ENCODE measurements at places on chromosomes 16 and 17. TPM values are rescaled to one million over a fixed set of nuclear protein-coding genes. Genes with fewer than 3 reads are reported as not detected.

DNA sequence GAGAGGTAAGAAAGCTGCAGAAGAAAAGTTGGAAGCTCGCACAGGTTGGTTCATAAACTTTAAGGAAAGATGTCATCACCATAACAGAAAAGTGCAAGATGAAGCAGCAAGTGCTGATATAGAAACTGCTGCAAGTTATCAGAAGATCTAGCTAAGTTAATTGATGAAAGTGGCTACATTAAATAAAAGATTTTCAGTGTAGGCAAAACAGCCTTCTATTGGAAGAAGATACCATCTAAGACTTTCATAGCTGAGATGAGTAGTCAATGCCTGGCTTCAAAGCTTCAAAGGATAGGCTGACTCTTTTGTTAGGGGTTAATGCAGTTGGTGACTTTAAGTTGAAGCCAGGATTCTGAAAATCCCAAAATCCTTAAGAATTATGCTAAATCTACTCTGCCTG is 24.0 kb downstream of the CYLD start:
- no peak for DNase-seq

- DNase-seq, result peak; percentile 73
Observed at GRCh38 chr17:68777243-68777855, 176.2 kb upstream of the FAM20A start.

TEKT3 gene
- not detected for total RNA-seq

RNF43 gene
- total RNA-seq, result 38.5 TPM

GRCh38 chr16:15897834-15898254 is 9.4 kb upstream of the CEP20 start:
- no peak for DNase-seq

- DNase-seq, result no peak
Observed at GRCh38 chr16:72963533-72964315, 84.2 kb downstream of the ZFHX3 start.

DNA sequence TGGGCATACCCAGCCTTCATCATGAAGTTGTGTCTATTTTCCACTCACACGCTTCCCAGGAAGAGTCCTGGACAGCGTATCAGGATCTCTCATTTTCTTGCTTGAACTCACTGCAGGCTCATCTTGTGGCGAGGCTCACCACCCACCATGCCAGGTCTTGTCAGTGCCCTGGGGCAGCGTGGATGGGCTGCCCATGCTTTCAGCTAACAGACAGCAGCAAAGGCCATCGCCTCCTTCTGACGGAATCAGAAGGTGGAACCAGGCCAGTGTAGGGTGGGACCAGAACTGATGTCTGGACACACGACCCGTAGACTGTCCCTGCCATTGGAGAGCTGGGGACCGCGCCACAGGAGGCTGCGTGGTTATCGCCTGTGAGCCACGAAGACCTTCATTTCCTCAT is 169.4 kb downstream of the FOXL1 start:
- no peak for DNase-seq

DNA sequence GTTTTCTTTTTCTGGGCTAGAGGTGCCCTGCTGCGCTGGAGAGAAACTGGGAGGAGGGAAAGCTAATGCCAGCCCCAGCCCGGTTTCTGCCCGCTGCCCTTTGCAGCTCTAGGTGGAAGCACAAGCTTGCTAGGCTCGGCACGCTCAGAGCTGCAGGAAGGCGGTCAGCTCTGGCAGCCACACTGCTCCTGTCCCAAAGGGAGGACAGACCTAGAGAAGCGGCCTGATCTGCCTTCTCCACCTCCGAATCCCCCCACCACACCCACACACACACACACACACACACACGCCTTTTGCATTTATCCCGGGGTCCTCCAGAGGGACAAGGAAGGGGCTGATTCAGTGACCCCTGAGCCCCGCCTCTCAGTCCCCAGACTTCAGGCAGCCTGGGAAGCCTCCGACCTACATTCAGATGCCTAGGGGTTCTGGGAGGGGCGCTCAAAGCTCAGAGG is 418.1 kb downstream of the SOX9 start:
- no peak for DNase-seq

STX1B gene
- 0.35 TPM for total RNA-seq

DNA sequence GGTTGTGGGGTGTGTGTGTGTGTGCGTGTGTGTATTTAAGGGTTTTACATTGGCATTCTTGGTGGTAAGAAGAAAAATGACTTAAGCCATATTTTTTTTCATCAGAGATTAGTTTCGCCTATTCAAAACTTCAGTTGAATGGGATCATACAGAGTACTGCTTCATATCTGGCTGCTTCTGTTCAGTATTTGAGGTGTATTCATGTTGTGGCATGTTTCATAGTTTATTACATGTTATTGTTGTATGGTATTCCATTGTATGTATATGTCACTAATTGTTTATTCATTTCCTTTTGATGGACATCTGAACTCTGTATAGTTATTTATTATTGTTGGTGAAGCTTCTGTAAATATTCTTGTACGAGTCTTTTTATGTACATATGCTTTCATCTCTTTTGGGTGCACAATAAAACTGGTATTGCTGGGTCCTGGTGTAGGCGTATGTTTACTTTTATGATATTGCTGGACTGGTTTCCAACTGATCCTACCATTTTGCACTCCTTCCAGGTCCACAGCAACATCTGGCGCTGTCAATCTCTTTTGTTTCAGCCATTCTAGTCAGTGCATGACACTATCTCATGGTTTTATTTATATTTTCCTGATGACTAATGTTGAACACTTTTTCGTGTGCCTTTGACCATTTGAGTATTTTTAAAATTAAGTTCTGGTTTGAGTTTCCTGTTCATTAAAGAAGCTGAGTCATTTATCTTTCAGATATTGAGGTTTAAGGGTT is 77.4 kb upstream of the MAF start:
- DNase-seq, result no peak

- no peak for DNase-seq
Observed at GRCh38 chr17:34758718-34759117, 179.3 kb downstream of the TMEM132E start.

PTRH2 gene
- 20.1 TPM for total RNA-seq

GRCh38 chr16:87434146-87434667 is 42.1 kb downstream of the MAP1LC3B start:
- no peak for DNase-seq

DNA sequence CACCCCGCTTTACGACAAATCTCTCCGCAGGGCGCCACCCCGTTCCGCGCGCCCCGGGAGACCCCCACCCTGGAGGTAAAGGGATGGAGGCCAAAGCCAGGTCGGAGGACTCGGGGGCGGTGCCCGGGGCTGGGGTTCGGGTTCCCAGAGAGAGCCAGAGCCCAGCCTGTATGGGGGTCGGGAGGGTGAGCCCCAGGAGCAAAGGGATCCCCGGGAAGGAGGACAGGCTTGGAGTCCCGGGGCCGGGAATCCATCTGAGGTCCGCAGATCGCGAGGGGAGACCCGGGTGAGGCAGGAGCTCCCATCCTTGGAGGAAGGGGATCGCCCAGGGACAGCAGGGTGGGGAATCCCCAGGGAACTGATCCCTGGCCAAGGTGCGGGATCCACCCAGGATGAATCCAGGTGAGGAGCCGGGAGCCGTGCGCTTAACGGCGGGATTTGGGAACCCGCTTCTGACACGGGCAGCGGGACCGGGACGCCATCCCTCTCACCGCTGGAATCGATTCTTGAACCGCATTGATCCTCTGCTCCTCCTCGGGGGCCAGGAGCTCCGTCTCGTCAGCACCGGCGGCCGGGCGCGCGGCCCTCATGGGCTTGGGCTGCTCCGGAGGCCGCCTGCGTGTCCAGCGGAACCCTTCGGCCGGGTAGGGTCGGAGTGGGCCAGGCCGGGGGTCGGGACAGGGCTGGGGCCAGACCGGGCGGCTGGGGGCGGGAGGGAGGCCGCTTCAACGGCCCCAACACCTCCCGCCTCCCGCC is at the start of gene MMD:
Gene MMD, minus strand, starts transcription at position 657 of the 756 bp plus-strand sequence. Its CDS starts 140 bp downstream, at position 517.
- DNase-seq, result peak; percentile 77

PTGES3L gene
- 1.5 TPM for total RNA-seq

PYDC1 gene
- not detected for total RNA-seq

DNA sequence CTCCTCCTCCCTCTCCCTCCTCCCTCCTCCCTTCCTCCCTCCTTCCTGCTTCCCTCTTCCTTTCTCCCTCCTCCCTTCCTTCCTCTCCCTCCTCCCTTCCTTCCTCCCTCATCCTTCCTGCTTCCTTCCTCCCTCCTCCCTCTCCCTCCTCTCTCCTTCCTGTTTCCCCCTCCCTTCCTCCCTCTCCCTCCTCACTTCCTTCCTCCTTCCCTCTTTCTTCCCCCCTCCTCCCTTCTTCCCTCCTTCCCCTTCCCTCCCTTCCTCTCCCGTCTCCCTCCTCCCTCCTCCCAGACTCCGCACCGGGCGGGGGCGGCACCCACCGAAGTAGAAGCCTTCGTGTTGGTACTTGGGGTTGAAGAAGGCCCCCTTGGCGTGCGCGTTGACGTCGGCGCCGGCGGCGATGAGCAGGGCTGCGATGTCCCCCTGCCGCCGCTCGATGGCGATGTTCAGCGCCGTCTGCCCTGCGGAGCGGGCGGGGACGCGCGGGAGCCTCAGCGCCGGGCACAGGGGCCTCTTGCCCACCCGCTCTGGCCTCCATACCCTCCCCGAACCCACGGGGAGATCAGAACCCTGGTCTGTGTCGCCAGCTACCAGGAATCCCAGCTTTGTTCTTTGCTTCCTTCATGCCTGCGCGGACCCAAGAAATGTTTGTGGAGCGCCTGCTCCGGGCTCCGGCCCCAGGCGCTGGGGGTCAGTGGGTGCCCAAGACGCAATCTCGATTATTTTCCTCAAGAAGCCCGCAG is 22.2 kb downstream of the TRPV3 start:
- peak; percentile 51 for DNase-seq

KRT24 gene
- 1.1 TPM for total RNA-seq

DNA sequence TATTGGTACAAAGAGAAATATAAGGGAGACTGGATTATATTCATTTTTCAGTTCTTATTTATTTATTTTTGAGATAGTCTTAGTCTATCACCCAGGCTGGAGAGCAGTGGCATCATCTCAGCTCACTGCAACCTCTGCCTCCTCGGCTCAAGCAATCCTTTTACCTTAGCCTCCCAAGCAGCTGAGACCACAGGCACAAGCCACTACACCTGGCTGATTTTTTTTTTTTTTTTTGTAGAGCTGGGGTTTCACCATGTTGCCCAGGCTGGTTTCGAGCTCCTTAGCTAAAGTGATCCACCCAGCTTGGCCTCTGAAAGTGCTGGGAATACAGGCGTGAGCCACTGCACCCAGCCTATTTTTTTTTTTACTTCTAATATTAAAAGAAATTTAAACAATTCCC is 40.1 kb upstream of the USP7 start:
- DNase-seq, result no peak

CRISPLD2 gene
- total RNA-seq, result 10.4 TPM

HOXB7 gene
- 25.9 TPM for total RNA-seq

GRCh38 chr17:44417553-44417952 is 28.1 kb upstream of the ITGA2B start:
- no peak for DNase-seq

DNA sequence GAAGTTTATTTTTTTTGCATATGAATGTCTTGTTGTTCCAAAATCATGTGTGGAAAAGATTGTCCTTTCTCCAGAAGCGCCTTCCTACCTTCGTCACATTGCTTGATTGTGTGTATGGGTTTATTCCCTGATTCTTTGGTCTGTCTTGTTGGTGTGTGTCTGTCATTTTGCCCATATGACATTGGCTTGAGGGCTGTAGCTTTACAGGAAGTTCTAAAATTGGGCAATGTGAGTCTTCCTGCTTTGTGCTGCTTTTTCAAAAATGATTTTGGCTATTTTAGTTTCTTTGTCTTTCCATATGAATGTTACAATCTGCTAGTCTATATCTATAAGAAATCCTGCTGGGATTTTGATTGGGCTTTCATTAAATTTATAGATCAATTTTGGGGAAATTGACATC is 217.2 kb downstream of the SNX29 start:
- no peak for DNase-seq

- peak; percentile 88 for DNase-seq
Observed at GRCh38 chr16:14486520-14487303, 143.3 kb downstream of the PARN start.

CDH13 gene
- total RNA-seq, result 2.4 TPM

NKD1 gene
- total RNA-seq, result 2.3 TPM

C16orf78 gene
- not detected for total RNA-seq

- no peak for DNase-seq
Observed at GRCh38 chr17:33602981-33603380, 309.9 kb upstream of the ASIC2 start.

NPIPB6 gene
- total RNA-seq, result 0.42 TPM

DNA sequence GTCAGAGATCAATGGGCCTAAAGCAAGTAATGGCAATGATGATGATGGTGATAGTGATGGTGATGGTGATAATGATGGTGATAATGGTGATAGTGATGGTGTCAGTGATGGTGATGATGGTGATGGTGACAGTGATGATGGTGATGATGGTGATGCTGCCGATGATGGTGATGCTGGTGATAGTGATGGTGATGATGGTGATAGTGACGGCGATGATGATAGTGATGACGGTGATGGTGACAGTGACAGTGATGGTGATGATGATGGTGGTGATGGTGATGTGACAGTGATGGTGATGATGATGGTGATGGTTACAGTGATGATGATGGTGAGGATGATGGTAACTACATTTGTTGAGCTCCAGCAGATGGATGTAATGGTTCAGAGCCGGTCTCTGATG is 30.8 kb upstream of the OR4D1 start:
- DNase-seq, result no peak

GRCh38 chr16:67880584-67880983 is 4.1 kb upstream of the NRN1L start:
- no peak for DNase-seq

GRCh38 chr16:3071655-3072054 is 6.2 kb downstream of the IL32 start:
- no peak for DNase-seq

TAC4 gene
- not detected for total RNA-seq

MYH1 gene
- not detected for total RNA-seq

CCDC40 gene
- total RNA-seq, result 3.6 TPM

MYH13 gene
- total RNA-seq, result not detected

GRCh38 chr17:63474174-63474573 is 2.7 kb upstream of the ACE start:
- peak; percentile 34 for DNase-seq

FOXL1 gene
- total RNA-seq, result 2.5 TPM

- DNase-seq, result no peak
Observed at GRCh38 chr16:52407778-52408177, 139.2 kb downstream of the TOX3 start.

All from colonic mucosa (tissue), 4 donors.